ENCODE measurements at places on chromosomes 2 and 18.

- DNase-seq, result no peak
Measured at GRCh38 chr2:68766376-68766845, 31.8 kb downstream of the ARHGAP25 start.

- DNase-seq, result no peak
Measured at GRCh38 chr2:112725545-112726457, 5.0 kb downstream of the NT5DC4 start.

GRCh38 chr18:4878480-4878879 lies 318.6 kb downstream of the AKAIN1 start:
- no peak for DNase-seq

DNA sequence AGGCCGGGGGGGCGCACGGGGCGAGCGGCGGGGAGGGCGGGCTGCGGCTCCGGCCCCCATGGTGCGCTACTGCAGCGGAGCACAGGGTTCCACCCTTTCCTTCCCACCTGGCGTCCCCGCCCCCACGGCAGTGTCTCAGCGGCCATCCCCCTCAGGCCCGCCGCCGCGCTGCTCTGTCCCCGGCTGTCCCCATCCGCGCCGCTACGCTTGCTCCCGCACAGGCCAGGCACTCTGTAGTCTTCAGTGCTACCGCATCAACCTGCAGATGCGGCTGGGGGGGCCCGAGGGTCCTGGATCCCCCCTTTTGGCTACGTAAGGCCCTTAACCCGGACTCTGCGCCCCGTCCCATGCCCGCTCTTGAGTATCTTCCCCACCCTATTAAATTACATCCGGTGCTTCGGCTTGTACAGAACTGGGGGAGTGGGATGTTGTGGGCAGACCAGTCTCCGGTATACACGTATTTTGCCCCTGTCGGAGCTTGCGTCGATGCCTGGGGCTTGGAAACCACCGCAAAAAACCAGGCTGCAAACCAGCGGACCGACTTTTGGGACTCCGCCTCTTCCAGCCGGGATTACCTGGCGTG lies 598 bp upstream of the WBP1 start:
- DNase-seq, result no peak

GRCh38 chr2:240364582-240364960 lies 70.9 kb upstream of the GPC1 start:
- DNase-seq, result no peak

DNA sequence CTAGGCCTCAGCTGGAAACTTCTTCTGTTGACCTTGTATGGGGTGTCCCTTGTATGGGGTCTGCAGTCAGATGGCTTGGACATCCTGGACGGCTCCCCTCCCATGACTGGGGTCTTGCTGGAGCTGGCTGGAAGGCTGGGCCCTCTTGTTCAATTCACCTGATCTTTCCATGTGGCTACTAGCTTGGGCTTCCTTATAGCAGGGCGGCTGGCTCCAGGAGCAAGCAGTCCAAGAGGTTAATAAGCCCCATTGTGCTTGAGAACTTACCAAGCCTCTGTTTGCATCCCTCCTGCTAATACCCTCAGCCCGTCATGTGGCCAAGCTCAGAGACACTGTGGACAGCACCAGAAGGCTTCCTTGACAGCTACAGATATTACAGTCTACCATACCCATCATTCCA lies 111.6 kb upstream of the NPAS2 start:
- no peak for DNase-seq

GRCh38 chr18:3722649-3723433 lies 272.9 kb downstream of the TGIF1 start:
- DNase-seq, result no peak

DNA sequence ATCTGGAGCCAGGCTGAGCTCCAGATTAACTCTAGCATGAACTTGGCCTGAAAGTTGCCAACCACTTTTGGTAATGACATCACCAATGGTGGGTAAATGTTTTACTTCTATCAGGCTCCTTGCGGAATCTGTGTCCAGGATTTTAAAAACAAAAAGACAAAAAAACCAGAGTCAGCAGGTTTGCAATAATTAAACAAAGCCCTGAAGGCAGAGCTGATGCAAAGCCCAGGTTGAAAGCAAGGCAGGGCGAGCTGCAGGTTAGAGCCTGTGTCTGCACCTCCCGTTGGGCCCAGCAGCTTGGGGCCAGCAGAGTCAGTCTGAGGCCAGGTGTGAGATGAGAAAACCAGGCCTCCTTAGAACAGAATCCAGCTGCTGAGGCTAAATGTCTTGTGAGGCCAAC lies 29.1 kb upstream of the ALK start:
- DNase-seq, result no peak

DNA sequence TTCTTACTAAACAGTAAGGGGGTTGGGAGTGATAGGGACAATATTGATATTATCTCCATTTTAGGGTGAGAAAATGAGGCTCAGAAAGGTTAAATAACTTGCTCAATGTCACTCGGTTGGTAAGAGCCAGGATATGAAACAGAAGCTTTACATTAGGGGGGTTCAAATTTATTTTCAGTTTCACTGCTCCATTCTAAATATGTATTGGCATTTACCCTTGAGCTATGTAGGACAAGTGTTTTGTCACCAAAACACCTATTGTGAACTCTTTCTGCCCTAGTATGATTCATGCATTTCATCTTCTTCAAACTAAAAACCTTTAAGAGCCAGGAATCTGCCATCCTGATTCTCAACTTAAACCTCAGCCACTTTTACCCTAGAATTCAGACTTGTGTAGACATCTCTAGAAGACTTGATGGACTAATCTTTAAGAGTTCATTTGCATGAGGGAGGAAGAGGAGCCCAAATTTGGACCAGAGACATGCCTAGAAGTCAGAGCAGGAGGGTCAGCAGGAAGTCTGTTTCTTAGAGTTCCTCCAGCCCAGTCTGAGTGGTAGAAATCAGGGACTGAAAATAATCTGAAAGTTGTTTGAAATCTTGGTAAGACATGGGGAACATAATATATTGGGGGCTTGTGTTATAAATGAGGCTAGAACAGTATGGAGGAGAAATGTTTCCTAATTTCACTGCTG lies 129.4 kb upstream of the ATP5MC3 start:
- no peak for DNase-seq

DNA sequence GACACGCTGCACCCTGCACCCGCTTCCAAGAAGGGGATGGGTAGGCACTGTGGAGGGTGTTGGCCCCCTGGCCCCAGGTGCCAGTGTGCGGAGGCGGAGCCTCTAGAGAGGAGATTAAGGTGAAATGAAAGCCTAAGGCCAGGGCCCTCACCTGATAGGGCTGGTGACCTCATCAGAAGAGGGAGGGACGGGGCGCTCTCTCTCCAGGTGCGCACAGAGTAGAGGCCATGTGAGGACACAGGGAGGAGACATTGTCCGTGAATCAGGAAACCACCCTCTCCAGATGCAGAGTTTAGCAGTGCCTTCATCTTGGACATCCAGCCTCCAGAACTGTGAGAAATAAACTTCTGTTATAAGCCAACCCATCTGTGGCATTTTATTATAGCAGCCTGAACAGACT lies 62.3 kb downstream of the PSMG2 start:
- DNase-seq, result no peak

- no peak for DNase-seq
Measured at GRCh38 chr2:216171011-216171410, 61.9 kb downstream of the XRCC5 start.

DNA sequence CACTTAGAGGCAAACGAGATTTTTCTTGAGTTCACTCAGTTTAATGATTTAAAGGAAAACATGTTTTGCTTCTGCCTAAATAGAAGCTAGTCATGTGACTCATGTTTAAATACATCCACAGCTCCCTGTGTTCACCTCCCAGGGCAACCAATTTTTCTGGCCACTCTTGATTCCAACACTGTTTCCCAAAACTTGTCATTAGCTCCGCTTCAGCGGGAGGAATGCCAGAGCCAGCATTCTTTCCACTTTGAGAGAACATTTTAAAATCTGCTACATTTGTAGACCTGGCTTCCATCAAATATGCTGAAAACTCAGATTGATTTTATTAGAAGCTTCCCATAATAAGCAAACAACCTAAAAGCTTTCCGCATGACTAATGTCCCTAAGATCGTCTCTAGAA lies 2.8 kb upstream of the CYS1 start:
- peak; percentile 25 for DNase-seq

DNA sequence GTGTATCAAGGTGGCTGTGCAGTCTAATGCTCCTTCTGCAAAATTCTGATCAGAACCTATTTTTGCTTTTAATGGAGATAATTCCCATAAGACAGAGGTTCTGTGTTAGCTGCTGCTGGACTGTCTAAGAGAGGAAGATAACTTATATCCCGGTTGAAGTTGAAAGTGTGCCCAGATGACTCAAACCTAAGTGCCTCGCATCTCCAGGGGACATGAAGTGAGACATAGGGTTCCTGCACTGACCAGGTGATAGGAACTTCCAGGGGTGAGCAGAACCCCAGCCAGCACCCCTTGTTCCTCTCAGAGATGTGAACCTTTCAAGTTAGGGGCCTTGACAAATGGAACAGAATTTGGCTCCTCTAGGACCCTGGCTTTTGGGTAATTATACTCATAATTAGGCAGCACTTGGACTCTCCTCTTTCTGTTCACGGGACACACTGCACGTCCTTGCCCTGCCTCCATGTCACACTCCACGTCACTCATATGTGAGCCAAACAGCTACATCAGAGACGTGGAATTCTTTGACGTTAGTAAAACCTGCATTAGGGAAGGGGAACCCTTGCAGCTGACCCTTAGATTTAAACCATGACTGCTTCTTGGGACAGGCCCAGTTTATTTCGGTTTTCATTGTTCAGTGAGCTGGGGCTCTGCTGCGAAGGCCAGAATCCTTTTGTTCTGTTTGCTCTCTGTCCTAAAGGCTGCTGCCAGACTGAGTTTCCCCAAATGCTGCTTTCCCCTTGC lies 104.5 kb upstream of the ALPP start:
- no peak for DNase-seq

DNA sequence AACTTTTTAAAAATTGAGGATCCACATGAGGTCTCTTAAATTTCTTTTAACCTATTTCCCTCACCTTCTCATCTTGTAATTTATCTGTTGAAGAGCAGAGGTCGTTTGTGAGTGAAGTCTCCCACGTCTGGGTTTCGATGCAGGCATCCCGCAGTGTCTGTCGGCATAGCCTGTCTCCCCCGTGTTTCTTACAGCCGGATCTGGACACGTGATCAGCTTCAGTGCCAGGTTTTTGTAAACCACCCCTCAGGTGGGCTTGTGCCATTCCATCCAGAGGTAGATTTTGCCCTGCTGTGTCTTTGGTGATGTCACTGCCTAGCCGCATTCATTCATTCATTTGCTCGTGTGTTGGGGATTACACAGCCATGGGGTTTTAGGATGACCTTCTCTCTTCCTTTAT lies 16.2 kb downstream of the AQP12A start:
- DNase-seq, result no peak

GRCh38 chr2:67706082-67706481 lies 308.9 kb downstream of the ETAA1 start:
- no peak for DNase-seq

GRCh38 chr18:49726675-49726963 lies 86.7 kb downstream of the ACAA2 start:
- DNase-seq, result no peak
